ENCODE measurements at places on chromosomes 5 and 9. TPM values are rescaled to one million over a fixed set of nuclear protein-coding genes. Genes with fewer than 3 reads are reported as not detected.

Gene TMEM215
- not detected for total RNA-seq

Gene THBS4
- 0.87 TPM for total RNA-seq

DNA sequence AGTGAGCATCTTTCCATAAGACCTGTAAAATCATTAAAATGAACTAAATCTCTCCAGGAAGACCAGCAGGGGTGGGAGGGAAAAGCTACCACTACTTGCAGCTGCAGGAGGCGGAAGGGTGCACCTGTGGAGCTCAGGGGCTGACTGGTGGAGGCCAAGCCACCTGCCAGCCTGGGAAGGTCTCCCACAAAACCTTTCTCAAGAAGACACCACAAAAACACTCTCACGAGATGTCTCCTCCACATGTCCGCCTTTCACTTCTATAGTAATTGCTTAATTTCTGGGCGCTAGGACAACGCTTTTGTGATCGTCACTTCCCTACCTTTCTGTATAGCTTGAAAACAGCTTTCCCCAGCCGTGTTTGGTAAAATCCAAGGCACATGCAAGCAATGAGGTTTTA, 114.4 kb downstream of the ROR2 start:
- no peak for DNase-seq

DNA sequence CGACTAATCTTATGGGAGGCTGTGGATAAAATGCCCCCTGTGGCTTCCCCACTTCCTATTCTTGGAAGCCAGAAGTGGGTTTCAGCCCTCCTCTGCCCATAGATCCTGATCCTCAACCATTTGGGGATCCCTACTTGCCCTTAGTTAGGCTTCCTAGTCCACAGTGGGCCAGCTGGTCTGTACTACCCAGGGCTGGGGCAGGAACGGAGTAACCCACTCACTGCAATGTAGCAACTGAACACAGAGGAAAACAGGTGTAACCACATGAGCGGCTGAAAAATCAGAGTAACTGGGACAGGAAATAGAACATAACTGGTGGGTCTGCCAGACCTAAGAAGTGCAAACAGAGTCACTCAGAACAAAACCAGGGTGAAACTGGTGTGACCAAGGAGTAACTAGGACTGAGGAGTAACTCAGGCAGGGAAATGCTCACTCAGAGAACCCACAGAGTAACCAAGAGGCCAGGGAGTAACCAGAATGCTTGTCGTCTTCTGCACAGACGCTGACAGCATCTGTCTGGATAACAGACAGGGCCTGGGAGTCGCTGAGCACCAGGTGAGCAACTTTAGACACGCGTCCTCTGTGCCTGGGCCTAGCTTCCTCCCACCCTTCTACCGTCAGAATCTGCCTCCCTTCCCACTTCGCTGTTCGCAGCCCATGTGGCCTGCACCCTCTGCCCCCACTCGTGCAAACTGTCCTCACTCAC, 1.0 kb downstream of the AQP3 start:
- peak; percentile 62 for DNase-seq

- peak; percentile 49 for DNase-seq
Measured at GRCh38 chr5:98581112-98581997, 192.1 kb upstream of the RGMB start.

Gene N4BP3
- total RNA-seq, result 2.6 TPM

GRCh38 chr5:178246624-178247279, 14.2 kb upstream of the PHYKPL start:
- no peak for DNase-seq

Gene PCDHGA3
- total RNA-seq, result 1.0 TPM

Gene CDHR2
- total RNA-seq, result not detected

DNA sequence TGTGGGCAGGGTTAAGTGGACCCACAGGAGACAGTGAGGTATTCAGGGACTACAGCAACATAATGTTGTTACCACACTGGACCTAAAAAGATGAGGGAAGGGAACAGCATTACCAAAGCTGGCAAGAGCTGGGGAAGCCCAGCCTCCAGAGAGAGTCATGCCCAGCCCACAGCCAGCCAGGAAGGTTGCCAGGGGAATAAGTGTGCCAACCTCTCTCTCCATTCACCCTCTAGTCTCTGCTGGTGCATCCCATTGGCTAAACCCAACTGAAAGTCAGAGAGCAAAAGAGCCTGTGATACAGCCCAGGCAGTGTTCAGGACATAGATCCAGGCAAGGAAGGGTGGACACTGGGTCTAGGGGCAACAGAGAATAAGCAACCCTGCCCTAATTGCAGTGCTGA, 35.8 kb upstream of the AFAP1L1 start:
- DNase-seq, result no peak

DNA sequence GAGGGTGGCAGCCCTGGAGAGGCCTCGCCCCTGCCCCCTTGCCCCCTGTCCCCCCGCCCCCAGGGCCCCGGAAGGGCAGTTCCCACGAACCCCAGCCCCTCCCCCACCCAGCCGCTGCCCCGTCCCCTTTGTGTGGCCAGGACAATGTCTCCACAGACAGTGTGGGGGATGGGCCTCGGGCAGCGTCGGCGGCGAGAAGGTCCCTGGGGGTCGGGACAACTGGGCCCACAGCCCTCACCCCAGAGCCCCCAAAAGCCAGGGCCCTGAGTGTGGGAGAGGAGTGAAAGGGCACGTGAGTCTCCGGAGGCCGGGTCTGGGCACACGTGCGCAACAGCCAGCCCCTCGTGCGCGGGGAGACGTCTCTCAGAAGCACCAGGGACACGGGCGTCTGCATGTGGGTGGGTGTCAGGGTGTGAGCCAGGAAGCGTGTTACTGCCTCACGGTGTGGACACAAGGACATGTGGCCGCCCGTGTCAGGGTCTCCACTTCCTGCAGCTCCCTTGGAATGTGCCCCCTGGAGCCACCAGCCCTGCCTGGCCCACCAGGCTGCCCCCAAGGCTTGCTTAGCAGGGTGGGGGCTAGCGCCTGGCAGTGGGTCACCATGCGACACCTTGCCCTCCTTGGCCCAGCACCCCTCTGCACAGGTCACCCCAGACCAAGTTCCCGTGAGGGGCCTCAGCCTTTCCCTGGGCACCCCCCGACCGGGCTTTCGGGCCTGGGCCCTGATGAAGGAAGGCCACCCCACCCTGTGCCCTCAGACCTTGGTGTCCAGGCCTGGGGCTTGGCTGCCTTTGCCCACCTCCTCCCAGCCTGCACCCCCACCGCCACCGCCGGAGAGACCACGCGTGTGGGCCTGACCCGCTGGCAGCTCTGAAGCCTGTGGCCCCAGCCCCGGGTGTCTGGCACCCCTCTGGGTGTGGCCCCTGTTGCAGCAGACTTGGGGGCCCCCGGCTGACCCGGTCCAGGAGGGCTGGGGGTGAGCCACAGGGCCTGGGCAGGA, 12.8 kb upstream of the NRARP start:
- DNase-seq, result no peak

DNA sequence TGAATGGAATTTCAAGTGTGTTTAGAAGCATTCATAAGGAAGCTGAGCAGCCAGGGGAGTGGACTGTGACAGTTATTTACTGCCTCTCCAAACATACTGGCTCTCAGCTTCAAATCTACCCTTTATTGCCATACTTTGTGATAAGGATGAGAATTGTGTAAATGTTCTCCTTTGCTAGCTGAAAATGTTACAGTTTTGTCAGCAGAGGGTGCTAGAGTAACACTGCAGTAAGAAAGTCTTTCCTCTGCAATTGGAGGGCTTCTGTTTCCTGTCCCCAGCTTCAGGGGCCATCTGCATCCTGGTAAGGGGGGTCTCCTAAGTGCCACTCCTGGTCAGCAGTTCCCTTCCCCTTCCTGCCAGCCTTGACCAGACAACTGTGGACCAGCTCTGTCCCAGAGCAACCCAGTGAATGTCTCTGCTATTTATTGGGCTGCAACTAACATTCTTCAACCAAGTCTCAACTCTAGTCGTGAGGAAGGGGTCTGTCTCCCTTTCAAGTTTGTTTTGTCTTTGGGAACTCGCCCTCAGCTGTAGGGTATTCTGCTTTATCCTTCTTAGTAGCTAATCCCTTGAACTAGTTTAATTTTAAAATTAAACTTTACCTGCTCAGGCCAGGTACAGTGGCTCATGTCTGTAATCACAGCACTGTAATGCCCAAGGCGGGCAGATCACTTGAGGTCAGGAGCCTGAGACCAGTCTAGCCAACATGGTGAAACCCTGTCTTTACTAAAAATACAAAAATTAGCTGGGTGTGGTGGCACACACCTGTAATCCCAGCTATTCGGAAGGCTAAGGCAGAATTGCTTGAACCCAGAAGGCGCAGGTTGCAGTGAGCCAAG, 45.3 kb downstream of the RAPGEF6 start:
- DNase-seq, result peak; percentile 69

DNA sequence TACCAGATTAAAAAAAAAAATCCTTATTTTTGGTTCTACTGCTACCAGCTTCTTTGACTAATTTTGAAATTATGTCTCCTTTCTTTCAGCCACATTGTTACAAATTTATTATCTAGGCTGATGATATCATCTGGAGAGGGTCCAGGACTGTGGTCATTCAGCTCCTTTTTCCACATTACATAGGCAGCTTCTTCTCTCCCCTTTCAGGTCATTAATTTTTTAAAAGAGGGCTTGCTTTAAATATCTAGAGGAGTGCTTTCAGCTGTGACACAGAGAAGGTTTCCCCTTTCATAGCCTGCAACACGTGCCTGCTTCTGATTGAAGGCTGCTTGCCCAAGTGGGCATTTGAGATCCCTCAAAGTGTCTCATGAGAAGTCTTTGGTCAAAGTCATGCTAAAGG, 155.7 kb upstream of the PAPPA start:
- peak; percentile 77 for DNase-seq
